ENCODE measurements at places on chromosomes 7 and 10. TPM values are rescaled to one million over a fixed set of nuclear protein-coding genes. Genes with fewer than 3 reads are reported as not detected.

- DNase-seq = no peak
Measured at GRCh38 chr7:139526578-139527544, 3.4 kb downstream of the CLEC2L start.

DNA sequence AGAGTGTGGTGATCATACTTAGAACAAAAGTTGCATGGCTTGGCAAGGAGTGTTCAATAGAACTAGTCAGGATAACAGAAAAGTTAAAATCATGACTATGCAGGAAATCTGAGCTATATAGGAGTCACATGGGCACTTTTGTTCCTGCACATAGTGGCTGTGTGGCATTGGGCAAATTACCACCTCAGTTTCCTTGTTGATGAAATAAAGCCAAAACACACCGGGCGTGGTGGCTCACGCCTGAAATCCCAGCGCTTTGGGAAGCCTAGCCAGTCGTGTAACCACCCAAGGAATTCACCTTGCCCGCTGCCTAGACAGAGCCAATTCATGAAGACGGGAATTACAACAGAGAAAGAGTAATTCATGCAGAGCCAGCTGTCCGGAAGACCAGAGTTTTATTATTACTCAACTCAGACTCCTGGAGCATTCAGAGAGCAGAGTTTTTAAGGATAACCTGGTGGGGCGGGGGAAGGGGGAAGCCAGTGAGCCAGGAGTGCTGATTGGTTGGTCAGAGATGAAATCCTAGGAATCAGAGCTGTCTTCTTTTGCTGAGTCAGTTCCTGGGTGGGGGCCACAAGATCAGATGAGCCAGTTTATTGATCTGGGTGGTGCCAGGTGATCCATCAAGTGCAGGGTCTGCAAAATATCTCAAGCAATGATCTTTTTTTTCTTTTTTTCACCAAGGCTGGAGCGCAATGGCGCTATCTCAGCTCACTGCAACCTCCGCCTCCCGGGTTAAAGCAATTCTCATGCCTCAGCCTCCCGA is 6.4 kb upstream of the MKRN1 start:
- DNase-seq = no peak

GRCh38 chr10:108521827-108522492 is 1357.5 kb upstream of the SORCS1 start:
- no peak for DNase-seq

GRCh38 chr7:22781230-22781711 is 41.4 kb downstream of the TOMM7 start:
- DNase-seq = no peak

DNA sequence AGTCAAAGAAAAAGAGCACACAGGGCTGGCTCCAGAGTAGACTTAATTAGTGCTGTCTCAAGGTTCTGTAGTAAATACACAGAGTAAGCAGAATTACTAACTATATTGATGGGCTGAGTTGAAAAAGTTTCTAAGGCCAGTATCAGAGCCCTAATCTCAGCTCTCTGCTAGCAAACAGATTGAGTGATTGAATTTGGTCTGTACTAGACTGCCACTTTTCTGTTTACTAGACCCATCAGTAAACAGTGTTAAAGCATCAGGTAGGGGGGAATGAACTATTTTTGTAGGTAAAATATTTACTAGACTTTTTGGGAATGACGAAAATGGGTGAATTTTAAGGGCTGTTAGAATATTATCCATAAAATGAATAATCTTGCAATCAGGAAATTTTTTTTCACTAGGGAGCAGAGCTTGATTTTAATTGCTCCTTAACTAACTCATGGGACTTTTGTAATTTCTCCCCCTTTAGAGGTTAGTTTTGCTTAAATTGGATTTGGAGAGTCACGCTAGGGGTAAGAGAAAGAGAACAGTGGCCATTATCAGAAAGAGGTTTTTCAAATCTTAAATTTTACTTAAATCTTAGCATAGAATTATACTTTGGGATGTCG is 37.3 kb upstream of the RASGEF1A start:
- DNase-seq = no peak

- DNase-seq = no peak
Measured at GRCh38 chr7:144579687-144580086, 176.2 kb upstream of the NOBOX start.

DNA sequence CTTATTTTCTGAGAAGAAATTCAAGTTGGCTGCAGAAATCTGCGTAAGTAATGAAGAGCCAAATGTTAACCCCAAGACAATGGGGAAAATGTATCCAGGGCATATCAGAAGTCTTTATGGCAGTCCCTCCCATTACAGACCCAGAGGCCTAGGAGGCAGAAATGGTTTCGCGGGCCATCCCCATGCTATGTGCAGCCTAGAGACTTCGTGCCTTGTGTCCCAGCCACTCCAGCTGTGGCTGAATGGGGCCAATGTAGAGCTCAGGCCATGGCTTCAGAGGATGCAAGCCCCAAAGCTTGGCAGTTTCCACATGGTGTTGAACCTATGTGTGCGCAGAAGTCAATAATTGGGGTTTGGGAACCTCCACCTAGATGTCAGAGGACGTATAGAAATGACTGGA is 131.9 kb downstream of the GPR37 start:
- DNase-seq = no peak

GRCh38 chr10:52950578-52950977 is 178.0 kb upstream of the MBL2 start:
- DNase-seq = no peak

- DNase-seq = no peak
Measured at GRCh38 chr10:58023341-58024073, 244.2 kb downstream of the IPMK start.

DNA sequence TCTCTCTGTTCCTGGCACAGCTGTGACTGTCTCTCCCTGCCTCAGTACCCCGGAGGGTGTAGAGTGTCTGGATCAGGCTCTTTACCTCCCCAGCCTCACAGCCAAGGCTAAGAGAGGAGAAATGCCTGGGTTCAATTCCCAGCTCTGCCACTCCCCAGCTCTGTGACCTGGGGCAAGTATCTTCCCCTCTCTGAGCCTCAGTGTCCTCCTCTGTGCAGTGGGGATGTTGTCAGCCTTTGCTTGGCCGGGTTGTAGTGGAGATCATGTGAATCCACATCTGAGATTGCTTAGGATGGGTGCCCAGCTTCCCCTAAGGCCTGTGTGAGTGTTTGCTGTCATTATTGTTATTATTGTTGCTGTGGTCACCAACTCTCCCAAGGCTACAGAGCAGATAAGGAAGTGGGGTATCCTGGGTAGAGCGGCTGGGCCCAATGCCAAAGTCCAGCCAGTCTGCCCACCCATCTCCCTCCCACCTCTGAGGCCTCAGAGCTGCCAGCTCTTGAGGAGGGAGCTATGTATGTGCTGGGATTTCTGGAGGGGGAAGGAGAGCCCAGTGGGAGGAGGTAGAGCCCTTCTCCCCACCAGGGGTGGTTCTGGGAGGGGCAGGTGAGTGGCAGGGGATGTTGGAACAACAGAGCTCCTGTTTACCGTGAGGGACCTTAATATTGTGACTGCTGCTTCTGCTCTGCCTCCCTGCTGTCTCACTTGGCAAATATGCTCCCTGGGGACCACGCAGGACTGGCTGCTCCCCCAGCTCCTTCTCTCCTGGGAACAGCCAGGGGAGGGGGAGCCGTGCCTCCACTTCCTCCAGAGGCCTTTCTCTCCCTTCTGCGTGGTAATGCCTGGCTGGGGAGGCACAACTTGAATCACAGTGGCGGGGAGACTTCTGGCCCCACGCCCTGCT is 170.5 kb downstream of the RPS24 start:
- DNase-seq = no peak

DNA sequence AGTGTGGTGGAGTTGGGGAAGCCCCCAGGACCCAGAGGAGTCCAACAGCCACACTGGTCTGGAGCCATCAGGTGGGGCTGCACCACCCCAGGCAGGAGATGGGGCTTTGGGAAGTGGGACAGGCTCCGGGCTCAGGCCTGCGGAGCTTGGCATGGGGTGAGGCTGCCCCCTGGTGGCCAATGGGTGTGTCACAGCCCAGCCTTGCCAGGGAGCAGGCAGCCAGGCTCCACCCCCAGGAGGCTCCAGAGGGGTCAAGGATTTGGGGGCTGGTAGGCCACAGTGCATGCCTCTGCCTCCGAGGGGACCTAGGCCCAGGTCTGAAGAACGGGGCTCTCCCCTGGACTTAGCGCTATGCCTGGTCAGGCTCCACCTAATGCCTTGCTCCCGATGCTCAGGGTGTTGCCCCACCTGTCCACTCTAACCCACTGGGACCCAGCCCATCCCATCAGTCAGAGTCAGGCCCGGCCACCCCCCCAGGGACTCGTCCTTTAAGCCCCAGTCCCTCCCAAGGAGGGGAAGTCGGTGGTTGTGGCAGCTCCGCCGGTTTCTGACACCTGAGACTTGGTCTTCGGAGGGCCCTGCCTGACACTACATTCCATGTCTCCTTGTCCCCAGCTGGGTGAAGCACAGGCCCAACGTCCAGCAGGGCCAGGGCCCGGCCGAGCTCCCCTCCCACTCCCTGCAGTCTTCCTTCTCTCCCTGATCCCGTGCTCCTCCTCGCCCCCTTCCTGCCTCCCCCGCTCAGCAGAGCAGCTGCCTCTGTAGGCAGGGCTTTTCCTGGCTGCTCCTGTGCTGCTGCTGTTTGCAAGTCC is 11.3 kb upstream of the SAMD8 start:
- peak; percentile 96 for DNase-seq

- no peak for DNase-seq
Measured at GRCh38 chr10:111116762-111117445, 40.1 kb downstream of the ADRA2A start.

DNA sequence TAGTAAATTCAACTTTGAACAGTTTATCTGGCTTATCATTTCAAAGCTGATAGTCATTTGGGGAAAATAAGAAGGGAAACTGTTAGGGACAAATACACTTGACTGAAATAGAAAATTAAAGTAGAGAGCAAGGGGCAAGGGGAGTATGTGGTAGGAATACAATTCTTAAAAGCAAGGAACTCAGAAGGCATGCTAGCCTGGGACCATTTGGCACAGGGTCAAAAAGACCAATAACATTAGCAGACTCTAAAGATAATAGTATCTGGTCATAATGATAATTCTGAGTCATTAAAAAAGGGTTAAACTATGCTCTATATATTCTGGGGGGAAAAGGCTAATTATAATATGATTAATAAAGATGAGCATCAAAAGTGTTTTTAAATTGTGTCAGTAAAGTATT is 112.2 kb downstream of the CNOT4 start:
- no peak for DNase-seq

GRCh38 chr7:64951250-64951848 is 39.5 kb downstream of the ZNF117 start:
- no peak for DNase-seq

DNA sequence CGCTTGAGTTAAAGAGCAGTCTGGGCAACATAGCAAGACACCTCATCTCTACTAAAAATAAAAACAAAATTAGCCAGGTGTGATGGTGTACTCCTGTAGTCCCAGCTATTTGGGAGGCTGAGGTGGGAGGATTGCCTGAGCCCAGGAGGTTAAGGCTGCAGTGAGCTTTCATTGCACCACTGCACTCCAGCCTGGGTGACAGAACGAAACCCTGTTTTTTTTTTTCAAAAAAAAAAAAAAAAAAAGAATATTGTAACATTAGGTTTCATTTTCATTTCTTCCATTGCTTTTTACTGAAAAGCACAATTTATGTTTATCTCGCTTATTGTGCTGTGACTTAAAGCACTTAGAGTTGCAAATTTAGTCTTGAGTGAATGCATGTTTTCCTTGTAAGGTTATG is 80.0 kb downstream of the MLLT10 start:
- no peak for DNase-seq

DNA sequence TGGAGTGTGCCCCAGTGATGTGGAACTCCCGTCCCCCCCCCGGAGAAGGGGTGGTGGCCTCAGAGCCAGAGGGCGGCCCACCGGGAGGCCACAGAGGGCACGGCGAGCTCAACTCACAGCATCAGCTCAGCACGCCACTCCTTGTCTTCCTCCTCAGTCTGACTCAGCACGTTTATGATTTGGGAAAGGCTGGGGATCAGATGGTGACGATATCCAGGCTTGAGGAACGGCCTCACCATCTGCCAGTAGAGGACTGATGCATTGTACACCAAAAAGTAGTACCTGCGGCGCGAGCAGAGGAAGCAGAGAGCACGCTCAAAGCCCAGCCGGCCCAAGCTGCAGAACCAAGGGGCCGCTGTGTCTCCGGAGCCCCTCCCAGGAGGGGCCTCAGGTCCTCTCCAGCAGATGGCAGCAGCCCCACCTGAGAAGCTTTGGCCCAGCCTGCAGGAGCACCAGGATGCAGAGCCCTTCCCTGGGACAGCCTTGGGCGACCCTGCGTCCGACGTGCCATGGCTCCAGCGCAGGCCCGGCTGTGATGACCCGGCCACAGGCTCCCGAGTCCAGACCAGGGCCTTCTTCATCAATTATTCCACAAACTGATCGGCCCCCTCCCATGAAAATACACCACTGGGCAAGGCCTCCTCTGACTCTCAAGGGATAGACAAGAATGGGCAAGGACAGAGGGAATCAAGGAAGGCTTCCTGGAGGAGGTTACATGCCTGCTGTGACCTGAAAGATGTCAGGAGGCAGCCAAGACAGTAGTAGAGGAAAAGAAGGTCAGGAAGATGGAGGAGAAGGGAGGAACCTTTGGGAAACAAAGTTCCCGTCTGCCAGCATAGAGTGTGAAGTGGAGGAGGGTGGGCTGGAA is 3.7 kb downstream of the CFAP46 start:
- peak; percentile 78 for DNase-seq

- no peak for DNase-seq
Measured at GRCh38 chr10:103064956-103065355, 128.1 kb downstream of the NT5C2 start.

GRCh38 chr10:33334153-33334804 is at the start of gene NRP1:
TSS of gene NRP1 (minus strand) at chr10:33334667. CDS start at chr10:33334382, 285 bp downstream.
- peak; percentile 40 for DNase-seq

DNA sequence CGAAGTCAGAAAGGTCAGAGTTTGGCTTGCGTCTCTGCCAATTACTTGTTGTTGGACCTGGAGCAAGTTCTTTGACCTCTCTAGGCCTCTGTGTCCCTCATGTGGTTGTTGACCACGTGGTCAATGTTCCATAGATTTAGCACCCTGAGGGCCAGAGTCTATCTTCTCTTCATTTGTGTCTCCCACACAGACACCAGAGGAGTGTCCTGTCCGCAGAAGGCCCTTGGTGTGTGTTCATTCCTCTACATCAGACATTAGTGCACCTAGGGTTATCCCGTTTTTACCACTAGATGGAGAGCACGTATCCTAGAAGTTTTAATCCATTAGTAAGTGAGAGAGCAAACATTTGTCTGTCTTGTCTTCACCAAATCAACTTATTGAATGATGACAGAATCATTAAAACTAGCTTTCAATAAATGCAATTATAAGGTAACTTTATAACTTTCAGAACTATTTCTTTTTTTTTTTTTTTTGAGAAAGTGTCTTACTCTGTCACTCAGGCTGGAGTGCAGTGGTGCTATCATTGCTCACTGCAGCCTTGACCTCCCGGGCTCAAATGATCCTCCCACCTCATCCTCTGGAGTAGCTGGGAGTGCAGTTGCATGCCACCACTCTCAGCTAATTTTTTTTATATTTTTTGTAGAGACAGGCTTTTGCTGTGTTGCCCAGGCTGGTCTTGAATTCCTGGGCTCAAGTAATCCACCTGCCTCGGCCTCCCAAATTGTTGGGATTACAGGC is 122.5 kb upstream of the ANKRD1 start:
- DNase-seq = no peak

GRCh38 chr7:106464651-106465050 is 179.9 kb upstream of the NAMPT start:
- DNase-seq = no peak

NYAP1 gene
- total RNA-seq = 7.6 TPM

ARPC1A gene
- total RNA-seq = 160 TPM

CYP3A7 gene
- total RNA-seq = not detected

LFNG gene
- total RNA-seq = 24.1 TPM

ACTA2 gene
- total RNA-seq = 4.4 TPM

FOXI2 gene
- 1.4 TPM for total RNA-seq

MYO1G gene
- total RNA-seq = 0.48 TPM

NANOS1 gene
- total RNA-seq = 2.9 TPM

PPP1R17 gene
- total RNA-seq = 2.6 TPM

HOXA11 gene
- total RNA-seq = not detected

PIP gene
- total RNA-seq = not detected
